GM12892 (cell line): ENCODE measurements at places on chromosomes 13 and 19.

DNA sequence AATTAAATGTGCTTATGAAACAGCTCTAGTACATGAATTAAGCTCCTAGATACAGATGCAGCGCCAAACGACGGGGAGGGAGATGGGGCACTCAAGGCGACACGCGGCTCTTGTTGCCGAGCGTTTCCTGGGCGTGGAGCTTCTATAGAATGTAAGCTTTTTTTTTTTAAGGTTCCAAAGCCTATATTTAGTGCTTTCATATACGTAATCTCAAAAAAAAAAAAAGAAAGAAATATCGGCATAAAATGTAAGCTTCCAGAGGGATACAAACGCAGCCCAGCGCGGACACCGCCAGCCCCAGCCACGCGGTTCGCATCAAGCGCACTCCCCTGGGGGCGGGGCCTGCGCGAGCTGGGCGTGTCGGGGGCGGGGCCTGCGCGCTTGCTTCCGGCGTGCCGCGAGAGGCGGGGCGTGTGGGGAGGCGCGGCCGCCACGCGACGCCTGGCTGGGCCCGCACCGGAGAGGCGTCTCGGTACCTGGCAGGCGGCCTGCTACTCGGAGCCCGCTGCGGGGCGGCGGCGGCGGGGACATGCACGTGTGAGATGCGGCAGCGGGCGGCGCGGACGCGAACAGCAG, at the start of gene URI1:
Gene URI1, plus strand, starts transcription at position 412 of the 576 bp plus-strand sequence. CDS start 309 bp downstream, outside the sequence.
- peak; percentile 80 for DNase-seq

DNA sequence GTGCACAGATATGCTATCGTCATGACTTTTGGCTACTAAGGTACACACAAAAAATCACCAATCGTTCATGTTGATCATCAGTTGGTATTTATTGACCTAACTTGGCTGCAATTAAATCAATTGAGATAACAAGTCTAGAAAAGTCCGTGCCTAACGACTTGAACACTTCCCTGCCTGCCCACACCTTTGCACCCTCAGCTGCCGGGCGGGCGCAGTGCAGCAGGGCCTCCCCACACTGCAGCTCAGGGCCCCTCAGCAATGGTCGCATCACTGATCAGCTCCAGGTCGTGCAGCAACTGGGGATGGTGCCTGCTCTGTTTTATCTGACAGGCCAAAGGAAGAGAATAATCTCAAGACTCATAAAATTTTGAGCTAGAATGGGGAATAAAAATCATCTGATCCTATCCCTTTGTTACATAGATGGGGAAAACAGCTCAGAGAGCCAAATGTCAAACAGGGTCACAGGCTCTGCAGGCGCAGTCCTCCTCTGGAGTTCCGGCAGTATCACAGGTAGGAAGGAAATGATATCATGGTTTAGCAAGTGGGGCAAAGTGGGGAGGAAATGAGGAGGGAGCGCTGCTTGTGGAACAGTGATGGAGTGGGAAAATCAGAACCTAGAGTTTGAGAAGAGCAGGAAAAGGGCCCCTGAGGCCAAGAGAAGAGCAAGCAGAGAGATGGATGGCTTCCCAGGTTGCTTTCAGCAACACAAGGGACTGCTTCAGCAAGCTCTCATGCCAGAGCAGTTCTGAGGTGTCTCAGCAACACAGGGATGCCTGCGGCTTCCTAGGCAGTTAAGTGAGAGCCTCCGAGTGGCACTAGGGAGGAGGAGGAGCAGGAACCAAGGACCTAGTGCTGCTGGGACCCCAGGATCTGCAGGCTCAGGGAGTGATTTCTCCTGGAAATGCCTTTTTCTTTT, 57.5 kb downstream of the SLC7A1 start:
- DNase-seq, result no peak

DNA sequence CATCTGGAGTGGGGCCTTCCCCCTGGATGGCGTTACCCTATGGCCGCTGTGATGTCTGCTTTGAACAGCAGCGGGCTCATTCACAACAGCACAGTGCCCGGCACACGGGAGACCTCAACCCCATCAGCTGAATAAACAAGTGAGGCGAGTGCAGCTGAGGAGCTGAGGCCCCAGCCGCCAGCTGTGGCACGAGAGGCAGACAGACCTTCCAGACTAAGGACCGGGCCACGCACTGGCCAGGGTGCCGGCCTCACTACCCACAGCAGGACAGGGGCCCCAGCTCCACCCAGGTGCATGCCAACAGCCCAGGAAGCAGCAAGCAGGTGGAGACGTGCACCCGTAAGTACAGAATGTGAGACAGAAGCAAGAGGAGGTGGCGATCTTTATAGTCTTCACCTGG, 39.6 kb downstream of the STK24 start:
- no peak for DNase-seq

DNA sequence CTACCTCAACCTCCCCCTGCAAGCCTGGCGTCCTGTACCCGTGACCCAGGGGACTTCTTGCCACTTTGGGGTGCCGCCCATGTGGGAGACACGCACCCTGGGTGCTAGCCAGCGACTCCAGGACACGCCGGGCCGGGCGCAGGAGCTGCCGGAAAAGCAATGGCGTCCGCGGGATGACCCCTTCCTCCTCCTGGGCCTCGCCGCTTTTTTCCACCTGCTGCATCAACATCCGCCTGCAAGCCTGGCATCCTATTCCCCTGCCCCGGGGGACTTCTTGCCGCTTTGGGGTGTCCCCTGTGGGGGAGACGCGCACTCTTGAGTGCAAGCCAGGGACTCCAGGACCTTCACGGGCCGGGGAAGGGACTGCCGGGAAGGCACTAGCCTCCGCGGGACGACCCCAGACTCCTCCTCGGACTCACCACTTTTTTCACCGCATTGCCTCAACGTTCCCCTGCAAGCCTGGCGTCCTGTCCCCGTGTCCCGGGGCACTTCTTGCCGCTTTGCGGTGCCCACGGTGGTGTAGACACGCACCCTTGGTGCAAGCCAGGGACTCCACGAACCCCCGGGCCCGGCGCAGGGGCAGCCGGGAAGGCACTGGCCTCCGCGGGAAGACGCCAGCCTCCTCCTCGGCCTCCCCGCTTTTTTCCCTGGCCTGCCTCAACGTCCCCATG, 237.8 kb downstream of the TUBA3C start:
- DNase-seq, result no peak

DNA sequence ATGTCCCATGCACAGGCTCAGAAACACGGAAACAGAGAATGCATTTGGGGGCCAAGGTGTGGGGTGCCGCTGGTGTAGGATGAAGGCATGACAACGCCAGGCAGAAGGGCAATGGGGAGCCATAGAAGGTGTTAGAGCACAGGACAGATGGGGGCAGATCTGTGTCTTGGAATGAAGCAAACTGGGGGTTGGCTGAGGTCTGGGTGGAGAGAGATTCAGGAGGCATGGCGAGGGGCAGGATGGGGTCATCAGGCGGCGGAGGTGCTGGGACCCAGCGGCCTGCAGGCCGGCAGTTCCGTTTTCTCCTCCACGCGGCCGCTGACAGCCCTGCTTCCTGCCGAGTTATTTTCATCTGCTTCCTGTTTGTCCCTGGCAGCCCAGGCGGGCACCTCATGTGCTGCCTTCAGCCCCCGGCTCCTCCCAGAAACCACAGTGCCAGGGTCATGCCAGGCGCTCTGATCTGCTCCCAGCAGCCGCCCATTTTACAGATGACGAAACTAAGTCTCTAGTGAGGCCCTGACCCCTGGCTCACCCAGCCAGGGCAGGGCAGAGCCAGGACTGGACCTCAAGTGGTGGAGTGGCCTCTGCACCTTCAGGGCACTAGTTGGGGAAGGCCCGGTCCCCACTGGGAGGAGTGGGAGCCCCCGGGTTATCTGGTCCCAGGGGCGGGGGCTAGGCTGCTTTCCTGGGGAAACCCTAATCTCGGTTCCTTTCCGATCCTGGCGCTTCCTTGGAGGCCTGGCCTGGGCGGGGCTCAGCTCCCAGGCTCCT, 2.2 kb downstream of the ARHGAP45 start:
- DNase-seq, result peak; percentile 62

- DNase-seq, result no peak
These were observed 530 bp downstream of the MAU2 start for GRCh38 chr19:19321141-19321577.

GRCh38 chr13:37531049-37531448, 67.5 kb downstream of the POSTN start:
- DNase-seq, result no peak

- no peak for DNase-seq
These were observed 9.7 kb downstream of the FBXL12 start for GRCh38 chr19:9808855-9809824.

GRCh38 chr19:10344780-10345179, 5.4 kb upstream of the ICAM3 start:
- no peak for DNase-seq

GRCh38 chr19:34838753-34839431, 65.9 kb upstream of the ZNF599 start:
- no peak for DNase-seq

DNA sequence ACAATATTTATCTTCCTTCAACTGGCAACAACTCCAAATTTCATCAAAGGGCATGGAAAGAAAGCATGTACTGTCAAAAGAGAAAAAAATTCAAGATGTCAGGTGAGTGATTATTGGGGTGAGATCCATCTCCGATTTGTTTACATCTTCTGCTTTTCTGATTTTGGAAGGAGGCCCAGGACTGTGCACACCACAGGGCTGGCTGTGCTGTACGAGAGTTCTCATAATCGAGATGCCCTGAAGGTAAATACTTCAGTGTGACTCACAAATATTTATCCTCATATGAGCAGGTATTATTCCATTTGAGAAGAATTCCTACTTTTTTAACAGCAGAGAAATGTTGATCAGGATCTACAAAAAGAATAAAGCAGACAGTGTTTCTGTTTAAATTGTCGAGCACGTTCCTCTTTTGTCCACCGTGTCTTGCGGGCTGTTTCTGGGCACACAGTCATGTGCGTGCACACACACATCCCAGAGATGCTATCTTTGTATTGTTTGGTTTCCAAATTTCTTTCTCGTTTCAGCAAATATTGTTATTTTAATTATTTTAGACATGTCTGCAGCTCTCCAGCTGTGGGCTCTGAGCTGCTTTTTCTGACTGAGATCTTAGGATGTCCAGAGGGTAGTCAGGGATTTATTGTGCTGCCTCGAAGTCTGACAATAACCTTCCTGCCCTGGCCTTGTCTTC, 103.8 kb downstream of the KL start:
- DNase-seq, result no peak

- no peak for DNase-seq
These were observed 304.4 kb downstream of the SUCLA2 start for GRCh38 chr13:47696674-47697073.

DNA sequence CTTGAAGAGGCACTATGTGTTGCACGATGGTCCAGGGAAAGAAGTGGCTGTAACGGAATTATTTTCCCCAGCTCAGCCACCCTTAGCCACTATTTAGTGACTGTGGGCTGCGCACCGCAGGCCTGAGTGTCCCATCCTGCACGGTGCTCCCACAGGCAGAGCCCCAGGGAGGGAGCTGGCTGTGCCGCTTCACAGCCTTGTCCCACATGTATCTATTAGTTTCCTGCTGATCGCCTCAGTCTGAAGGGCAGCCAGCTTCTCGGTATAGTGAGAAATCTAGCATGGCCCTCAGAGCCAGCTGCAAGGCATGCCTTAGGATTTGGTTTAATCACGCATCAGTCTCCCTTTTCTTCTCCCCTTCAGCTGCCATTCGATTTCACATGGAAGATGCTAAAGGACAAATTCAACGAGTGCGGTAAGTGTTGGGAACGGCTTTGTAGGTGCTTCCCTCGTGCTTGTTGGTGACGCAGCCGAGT, 15.7 kb downstream of the PRAM1 start:
- no peak for DNase-seq

GRCh38 chr19:28556371-28556770, 656.6 kb downstream of the UQCRFS1 start:
- no peak for DNase-seq

GRCh38 chr19:33684538-33685232, 62.9 kb downstream of the CHST8 start:
- no peak for DNase-seq

DNA sequence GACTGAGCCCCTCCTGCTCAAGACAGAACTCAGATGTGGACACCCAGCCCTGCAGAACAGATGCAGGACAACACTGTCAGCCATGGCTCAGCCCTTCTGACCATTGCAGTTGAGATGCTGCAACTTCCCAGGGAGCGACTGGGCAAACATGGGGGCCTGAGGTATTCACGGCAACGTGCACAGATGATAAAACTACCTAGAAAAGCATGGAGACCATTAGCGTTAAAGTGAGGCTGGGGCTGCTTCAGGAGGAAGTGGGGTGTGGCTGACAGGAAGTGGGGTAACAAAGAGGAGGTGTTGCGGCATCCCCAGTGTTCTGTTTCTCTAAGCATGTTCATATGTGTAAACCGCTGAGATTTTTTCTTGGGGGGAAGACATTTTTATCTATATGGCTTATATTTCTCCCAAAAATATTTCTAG, 1.3 kb upstream of the SIGLEC9 start:
- no peak for DNase-seq

- no peak for DNase-seq
These were observed at the start of gene KASH5 for GRCh38 chr19:49387936-49388372. TSS of gene KASH5 (plus strand) at chr19:49388249. CDS start at chr19:49390884, 2,635 bp downstream.

GRCh38 chr13:41075034-41075433, 13.7 kb downstream of the WBP4 start:
- no peak for DNase-seq

GRCh38 chr19:57363688-57364181, 384 bp downstream of the TRAPPC2B start:
- no peak for DNase-seq

DNA sequence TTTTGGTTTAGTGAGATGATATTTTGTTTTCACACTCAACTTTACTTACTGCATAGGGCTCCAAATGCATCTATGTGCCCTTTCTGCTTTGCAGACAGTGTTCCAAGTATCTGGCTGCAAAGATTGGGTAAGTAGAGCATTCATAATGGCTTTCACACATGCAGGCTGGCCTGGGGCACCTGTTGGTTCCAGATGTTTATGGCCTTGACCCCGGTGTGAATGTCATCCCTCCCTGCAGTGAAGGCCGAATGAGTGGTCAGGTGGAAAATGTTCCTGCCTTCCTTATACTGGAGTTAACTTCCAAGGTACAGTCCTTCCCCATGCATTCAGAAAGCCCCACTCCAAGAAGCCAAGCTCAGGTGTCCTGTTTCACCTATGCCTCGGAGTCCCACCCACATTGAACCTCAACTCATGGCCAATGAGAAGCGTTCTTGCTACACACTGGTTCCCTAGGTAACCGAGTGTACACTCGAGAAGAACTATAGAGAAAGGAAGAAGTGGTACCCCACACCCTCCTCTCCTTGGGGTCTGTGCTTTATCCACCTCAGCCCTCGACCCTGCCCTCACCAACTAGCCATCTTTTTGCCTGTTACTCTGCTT, 23.0 kb upstream of the ZNF536 start:
- DNase-seq, result no peak

DNA sequence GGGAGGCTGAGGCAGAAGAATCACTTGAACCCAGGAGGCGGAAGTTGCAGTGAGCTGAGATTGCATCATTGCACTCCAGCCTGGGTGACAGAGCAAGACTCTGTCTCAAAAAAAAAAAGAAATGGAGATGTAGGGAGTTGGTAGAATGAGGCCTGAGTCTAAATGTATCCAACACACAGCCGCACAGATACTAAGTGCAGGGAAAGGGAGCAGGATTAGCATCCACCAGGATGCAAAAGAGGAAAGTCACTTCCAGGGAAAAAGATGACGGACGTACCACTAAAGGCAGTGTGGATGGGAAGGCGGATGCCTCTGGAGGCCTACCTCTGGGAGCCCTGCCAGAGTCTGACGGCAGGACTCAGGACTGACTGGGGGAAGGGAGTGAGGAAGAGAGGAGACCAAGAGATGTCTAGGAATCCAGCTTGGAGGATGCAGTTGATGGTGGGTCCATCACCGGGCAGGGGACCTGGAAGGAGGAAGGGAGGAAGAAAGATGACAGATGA, 6.8 kb downstream of the FAM98C start:
- DNase-seq, result no peak

GRCh38 chr13:31167490-31167889, 5.8 kb upstream of the HSPH1 start:
- DNase-seq, result no peak

GRCh38 chr19:42423462-42424344, 3.5 kb downstream of the LIPE start:
- peak; percentile 95 for DNase-seq
